ENCODE measurements at places on chromosomes 3 and 15.

DNA sequence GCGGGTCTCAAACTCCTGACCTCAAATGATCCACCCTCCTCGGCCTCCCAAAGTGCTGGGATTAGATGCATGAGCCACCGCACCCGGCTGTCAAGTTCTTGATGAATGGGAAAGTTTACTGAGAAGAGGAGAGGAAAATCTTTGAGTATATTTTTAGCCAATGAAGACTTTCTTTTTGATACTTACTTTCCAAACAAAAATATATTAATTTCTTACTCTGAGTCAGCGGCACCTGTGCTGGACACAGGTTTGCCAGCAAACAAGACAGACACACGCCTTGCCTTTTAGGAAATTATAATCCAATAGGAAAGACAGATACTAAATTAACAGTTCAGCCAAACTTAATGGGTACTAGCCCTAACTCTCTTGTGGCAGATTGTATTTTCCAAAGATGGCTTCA is 166.6 kb downstream of the SHQ1 start:
- DNase-seq, result no peak

GRCh38 chr15:34737477-34737876 is 17.3 kb downstream of the GJD2 start:
- no peak for DNase-seq

- DNase-seq, result peak; percentile 4
These were observed 902 bp upstream of the ZCWPW2 start for GRCh38 chr3:28347374-28348264.

DNA sequence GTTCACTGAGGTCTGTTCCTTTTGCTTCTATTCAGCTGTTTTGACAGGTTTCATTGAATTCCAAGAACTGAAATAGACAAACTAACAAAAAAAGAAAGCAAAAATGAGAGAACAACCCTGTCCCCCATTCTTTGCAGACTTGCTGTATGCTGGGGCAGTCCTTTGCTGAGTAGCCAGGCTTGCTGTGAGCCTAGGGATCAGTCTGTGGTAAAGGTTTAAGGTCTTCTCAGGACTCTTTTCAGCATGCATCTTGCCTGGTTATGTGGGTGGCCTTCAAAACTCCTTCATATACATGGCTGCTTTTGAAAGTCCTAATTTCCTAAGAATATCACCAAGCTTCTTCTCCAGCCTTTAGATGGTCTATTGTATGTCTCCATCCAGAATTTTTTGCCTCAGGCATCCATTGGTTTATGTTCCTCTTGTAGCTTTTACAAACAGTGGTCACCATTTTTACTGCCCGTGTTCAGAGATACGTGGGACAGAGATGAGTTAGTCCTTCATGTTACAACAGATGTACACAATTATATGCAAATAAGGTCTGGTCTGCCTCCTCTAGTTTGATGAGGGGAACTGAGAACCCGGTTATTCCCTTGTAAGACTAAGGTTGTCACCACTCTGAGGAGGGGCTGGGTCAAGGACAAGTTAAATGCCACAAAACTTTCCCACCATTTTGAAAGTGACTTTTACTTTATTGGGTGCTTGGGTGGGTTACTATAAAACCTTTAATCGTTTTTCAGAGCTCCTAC is 41.4 kb downstream of the SACM1L start:
- no peak for DNase-seq

DNA sequence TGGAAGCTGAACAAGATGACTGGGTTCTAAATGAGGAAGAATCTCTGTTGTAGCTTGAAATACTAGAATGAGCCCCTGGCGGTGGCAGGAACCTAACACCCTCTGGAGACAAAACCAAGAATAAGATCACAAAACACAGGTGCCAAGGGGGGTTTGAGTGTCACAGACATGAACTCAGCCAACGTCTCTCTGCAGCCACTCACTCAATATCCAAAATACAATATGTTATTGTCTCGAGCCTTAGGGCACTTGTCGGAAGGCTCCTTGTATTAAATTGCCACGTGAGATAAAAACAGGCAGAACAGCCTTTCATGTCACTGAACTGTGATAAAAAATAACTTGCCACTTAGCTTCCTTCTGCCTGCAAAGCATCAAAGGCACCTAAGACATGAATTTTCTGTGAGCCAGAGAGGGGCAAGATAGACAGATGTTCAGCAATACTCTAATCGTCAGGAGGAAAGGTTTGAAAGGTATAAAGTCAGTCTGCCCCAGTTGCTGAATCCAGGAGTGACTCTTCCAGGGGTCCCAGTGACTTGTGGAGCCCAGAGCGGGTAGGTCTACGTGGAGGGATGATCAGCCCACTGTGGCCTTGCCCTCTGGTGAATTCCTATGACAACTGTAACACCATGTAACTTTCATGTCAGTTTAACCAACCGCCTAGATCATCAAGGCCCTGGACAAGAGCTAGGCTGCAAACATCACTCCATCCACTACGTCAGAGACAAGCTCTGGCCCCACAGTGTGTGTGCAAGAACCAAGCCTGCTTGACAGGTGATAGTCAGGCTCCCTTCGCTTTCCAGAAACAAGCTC is 165.2 kb downstream of the OSBPL10 start:
- no peak for DNase-seq

GRCh38 chr3:13161771-13162535 is 88.7 kb upstream of the IQSEC1 start:
- no peak for DNase-seq

GRCh38 chr15:72237853-72238224 is 6.8 kb upstream of the PKM start:
- no peak for DNase-seq
